ENCODE measurements at places on chromosomes 16 and 17.

DNA sequence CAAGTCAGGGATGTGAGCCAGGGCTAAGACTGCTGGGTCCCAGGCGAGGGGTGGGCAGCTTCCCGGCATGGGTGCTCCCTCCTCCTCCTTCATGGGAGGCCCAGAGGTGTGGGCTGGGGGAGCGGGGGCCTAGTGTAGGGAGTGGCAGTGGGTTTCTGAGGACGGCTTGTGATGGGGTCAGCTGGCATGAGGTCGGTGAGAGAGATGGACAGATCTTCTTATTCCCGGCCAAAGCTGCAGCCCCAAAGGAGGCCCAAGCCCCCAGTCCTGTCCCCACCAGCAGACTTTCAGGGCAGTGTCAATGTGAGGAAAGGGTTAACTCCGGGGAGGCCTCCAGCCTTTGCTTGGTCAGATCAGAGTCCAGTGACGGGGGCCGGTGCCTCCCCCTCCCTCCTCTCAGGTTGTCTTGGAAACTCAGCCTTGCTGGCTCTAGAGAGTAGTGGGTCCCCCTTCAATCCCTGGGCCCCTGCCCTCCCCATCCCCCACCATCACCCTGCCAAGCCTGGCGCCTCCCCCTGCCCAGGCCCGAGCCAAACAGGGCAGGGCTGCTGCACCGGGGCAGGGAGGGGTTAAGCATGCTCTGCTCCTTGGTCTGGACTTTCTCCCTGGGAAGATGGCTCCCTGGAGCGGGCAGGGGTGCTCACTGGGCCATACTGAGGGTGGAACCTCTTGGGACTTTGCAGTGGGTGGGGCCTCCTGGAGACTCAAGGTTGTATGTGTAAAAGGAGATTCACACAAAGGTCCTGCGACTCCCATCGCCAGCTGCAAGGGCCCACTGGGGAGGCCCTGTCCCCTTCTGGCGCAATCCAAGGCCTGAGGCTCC, 12.4 kb downstream of the NAT9 start:
- no peak for DNase-seq

GRCh38 chr16:27448532-27449433, 46.8 kb downstream of the IL21R start:
- DNase-seq = no peak

DNA sequence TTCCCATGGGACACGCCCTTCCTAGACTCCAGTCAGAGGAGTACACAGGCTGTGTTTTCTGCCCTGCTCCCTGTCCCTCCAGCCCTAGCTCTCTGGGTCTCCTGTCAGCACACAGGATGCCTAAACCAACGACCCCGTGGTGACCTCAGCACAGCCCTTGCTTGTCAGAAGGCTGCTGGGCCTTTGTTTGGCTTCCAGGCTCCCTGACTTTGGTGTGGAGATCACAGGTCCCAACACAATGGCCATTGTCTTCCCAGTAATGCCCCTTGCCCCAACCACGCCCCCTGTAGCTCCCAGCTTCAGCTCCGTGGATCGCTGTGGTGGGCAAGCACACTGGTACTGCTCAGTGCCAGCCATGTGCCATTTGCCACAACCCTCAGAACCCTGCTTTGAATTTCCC, 15.0 kb downstream of the HNF1B start:
- no peak for DNase-seq

- no peak for DNase-seq
Measured at GRCh38 chr16:65196420-65197075, 74.7 kb upstream of the CDH11 start.

DNA sequence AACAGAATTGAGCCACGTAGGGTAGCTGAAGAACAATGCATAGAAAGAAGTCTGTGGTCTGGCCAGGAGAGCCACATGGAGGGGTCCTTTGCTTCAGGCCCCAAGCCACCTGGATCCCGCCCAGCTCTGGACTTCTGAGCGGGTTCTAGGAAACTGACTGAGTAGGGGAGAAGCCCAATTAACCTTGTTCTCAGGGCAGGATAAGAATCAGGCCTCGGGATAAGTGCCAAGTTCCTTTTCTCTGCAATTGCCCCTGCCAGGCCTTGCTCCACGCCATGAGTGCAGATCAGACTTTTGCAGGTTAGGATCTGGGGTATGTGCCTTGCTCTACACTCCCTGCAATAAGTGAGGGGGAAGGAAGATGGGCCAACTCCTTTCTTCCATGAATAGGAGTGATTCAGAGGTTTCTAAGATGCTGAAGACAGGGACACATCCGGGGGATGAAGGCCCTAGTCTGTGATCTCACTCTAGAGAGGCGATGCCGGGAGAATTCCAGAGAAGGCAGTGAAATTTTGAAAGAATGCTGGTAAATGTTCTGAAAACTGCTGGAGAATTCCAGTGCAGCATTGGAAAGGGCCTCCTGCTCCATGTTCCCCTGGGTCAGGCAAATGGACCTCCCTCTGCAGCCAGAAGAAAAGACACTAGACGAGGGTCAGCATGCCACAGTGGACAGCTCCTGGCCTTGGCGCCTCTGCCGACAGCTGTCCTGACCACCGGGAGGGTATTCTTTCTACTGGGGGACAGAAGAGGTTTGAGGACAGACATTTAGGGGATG, 5.8 kb downstream of the NEUROD2 start:
- DNase-seq = no peak

DNA sequence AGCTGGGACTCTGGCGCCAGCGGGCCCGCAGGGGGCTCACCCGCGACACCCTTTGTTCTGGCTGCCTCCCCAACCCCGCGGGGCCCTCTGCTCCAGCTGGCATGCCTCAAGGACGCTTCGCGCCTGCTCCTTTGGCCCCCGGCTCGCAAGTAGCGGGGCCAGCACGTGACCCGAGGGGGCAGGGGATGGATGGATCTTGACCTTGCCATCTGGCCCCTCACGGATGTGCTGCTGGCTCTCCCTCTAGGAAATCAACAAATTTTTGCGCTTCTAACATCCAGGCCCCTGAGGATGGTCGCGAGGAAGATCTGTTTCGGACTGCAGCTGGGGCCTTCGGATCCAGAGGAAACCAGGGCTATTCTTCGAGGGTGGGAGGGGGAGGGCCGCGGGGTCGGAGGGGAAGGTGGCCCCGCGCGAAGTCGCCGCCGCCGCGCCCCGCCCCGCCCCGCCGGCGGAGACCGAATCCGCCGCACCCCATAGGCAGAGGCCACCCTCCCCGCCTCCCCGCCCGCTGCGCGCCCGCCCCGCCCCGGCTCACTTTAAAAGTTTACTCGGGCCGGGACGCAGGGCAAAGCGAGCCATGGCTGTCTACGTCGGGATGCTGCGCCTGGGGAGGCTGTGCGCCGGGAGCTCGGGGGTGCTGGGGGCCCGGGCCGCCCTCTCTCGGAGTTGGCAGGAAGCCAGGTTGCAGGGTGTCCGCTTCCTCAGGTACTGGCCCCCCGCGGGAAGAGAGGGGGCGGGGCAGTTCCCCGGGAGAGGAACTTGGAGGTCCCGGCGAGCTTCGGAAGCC, at the start of gene ACSF2:
Gene ACSF2, plus strand, starts transcription at position 537 of the 790 bp plus-strand sequence. Its CDS starts 44 bp downstream, at position 581.
- no peak for DNase-seq

DNA sequence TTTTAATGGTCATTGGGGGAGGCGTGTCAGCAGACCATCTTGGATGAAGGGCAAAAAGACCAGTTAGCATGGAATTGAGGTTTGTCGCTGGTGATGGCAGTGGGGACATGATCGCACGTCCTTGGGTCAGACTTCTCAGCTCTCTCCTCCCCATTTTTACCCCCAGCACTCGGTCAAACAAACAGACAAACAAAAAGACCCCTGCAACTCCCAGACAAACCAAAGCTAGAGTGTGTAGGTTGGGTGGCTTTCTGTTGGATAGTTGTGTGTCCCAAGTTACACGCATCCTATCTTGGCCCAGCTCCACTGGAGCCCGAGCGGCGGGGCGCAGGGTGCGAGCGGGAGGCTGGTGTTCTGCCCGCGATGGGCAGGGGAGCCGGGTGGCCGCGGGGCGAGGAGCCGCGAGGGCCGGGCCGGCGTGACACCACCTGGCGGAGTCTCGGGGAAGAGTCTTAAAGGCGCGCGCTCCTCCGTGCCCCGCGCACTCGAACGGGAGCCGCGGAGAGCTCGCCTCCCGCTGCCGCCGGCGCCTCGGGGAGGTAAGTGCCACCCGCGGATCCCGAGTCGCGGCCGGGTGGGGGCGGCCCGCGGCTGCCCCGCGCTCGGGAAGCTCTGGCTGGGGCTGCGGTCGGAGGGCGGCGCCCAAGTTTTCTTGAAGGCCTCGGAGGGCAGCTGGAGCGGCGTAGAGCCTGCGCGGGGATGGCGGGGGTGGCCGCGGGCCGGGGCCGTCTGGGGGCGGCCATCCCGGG, 18.5 kb upstream of the NTN1 start:
- no peak for DNase-seq

DNA sequence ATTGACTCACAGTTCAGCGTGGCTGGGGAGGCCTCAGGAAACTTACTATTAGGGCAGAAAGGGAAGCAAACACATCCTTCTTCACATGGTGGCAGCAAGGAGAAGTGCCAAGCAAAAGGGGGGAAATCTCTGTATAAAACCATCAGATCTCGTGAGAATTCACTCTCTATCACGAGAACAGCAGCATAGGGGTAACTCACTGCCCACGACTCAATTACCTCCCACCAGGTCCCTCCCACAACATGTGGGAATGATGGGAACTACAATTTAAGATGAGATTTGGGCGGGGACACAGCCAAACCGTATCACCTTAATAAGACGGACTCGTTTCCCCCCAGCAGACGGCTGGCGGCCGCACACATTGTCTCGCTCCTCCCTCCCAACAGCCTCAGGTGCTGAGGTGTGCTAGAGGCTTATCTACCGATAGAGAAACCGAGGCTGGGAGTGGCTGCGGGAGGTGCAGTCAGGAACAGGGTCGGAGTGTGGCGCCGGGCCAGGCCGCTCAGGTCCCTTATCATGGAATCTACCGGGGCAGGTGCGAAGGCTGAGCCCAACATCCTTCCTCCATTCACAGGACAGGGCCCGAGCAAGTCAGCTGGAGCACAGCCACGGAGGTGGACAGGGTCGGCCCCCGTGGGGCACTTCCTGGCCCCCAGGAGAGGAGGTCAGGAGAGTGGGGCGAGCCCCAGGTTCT, 4.9 kb upstream of the ZG16B start:
- DNase-seq = no peak

- DNase-seq = no peak
Measured at GRCh38 chr17:77330602-77331081, 189.9 kb downstream of the SEC14L1 start.

DNA sequence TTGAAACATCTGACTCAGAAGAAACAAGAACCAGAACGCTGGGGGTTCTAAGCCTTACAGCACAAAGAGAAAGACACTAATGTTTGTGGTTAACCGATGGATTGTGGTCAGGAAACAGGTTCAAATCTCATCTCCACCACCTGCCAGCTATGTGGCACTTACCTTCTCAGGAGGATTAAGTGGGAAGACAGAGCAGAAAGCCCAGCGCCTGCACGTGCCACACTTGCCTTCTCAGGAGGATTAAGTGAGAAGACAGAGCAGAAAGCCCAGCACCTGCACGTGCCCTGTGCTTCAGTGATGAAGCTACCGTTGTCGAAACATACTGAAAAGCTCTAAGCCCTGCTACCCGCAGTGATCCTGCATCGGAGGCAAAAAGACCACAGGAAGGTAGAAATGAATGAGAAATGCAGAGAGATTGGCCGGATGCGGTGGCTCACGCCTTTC, 90.6 kb downstream of the NXN start:
- DNase-seq = no peak

GRCh38 chr17:66431910-66432309, 129.5 kb downstream of the PRKCA start:
- DNase-seq = no peak

- no peak for DNase-seq
Measured at GRCh38 chr16:2016407-2016922, 3.1 kb upstream of the NPW start.
